ENCODE measurements at places on chromosomes 16 and 17.

DNA sequence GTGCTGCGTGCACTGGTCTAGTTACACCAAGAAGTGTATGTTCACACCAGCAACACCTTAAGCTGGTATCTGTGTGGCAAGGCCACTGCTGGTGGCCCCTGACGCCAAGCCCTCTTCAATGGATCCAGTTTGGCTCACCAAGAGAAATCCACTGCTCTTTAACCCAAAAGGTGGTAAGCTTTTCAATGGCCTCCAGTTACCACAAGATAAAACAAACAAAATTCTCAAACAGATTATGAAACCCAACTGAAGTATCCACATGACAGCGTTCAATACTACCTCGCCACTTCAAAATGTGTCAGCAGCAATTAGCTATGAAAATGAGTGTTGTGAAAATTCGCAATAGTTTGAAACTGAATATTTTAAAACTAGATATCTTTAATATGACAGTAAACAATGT, 96.5 kb upstream of the AKTIP start:
- no peak for DNase-seq

DNA sequence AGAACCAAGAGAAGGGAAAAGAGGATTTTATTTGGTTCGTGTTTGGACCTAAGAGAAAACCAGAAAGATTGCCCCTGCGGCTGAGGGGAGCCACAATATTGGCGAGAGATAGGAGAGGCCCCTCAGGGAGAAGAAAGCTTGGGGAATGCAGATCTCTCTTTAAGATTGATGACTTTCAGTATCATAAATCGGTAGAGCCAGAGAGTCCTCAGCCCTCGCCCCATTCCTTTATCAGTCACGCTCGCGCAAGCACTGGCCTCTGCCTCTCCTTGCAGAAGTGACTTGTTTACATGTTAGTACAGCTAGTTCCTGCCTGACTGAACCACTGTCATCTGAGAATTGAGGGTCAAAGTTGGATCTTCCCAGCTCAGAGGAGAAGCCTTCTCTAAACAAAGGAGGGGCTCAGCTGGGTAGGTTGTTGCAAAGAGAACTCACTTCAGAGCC, 21.5 kb upstream of the KRT19 start:
- DNase-seq = no peak

DNA sequence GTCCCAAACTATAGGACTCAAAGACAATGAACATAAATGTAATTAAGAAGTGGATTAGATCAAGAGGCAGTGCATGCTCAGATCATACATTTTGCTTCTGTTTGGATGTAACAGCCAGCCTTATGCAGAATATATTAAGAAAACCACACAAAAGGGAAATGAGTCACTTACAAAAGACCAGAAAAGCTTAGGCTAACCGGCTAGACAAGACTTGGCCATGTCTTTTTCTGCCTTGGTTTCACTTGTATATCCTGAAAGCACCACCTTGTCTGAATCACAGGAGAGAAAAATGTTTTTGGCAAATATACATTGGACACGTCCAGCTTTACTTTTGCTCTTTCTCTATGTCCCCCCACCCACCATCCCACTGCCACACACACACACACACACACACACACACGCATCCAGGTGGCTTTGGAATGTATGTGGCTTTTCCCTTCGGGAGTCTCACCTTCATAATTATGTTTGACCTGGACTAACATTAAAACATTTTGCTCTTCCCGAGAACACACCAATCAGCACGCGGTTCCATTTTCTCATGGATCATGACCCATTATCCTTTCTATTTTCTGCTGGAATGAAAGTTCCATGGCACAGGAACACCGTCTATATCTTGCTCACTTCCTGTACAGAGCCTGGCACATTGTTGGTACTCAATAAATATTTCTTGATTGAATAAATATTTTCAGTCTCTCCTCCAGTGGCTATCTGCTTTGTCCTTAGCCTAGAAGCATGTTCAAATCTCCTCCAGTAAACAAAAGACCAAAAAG, 64.6 kb downstream of the CDK5R1 start:
- DNase-seq = no peak

DNA sequence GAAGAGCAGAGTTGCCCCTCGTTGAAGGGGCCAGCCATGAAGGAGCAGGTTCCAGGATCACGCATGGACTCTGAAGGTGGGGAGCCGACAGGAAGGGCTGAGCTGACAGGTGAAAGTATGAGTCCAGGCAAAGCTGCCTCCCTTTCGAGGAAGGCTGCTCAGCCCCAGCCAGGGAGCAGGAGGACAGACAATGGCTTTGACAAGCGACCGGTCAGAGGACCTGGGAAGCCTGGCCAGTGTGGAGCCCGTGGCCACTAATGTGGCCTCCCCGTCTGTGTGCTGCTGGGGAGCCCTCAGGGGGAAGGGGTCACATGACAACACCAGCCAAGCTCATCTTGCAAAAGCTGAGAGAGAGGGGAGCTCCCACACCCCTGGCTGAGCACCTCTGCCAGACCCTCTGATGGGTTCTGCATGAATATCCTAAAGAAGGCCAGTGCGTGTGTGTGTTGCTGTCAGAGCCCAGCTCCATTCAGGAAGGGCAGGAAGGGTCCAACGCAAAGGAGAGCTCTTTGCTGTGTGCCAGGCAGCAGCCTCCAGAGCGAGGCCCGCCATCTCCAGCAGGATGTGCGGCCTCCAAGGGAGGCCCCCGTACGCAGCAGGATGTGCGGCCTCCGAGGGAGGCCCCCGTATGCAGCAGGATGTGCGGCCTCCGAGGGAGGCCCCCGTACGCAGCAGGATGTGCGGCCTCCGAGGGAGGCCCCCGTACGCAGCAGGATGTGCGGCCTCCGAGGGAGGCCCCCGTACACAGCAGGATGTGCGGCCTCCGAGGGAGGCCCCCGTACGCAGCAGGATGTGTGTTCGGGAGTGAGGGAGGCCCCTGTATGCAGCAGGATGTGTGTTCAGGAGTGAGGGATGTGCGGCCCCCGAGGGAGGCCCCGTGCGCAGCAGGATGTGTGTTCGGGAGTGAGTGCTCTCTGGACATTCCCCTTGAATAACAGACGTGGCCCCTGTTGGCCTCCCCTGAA, 102.1 kb upstream of the CHMP6 start:
- DNase-seq = no peak

DNA sequence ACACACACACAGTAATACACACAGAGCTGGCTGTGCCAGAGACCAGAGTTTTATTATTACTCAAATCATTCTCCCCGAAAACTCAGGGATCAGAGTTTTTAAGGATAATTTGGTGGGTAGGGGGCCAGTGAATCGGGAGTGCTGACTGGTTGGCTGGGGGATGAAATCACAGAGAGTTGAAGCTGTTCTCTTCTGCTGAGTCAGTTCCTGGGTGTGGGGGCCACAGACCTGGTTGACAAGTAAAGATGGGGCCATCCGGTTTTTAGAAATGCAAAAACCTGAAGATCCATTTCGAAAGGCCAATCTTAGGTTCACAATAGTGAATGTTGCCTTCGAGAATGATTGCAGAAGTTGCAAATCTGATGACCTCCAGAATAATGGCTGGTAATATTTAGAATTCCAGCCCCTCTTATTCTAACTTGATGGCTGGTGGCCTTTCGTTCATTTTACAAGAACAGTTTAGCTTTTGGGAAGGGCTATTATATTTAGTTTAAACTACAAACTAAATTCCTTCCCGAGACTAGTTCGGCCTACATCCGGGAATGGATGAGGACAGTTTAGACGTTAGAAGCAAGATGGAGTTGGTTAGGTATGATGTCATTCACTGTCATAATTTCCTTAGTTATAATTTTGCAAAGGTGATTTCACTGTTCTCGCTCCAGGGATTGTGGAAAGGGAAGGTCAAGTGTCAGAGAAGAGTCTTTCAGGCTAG, 123.2 kb downstream of the KCNJ18 start:
- DNase-seq = no peak

DNA sequence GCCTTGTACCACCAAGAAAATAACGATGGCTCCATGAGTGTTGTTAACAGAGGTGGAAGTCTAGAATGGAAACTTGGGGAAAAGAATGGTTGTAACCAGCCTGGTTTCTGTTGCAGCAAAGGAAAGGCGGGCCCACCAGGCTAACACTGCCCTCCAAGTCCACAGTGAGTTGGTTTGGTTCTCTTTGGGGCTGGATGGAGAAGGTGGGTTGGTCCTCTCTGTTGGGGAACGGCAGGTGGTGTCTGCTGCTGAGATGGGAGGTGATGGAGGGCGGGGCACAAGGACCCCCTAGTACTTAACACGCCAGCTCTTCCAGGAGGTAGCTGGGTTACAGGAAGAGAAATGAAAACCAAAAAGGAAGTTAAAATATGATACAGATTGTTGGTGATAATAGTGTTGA, 76.6 kb upstream of the PLCG2 start:
- DNase-seq = no peak

GRCh38 chr17:55451203-55451641, 29.6 kb upstream of the MMD start:
- DNase-seq = no peak

GRCh38 chr16:28100810-28101532, 37.5 kb upstream of the GSG1L start:
- DNase-seq = no peak

DNA sequence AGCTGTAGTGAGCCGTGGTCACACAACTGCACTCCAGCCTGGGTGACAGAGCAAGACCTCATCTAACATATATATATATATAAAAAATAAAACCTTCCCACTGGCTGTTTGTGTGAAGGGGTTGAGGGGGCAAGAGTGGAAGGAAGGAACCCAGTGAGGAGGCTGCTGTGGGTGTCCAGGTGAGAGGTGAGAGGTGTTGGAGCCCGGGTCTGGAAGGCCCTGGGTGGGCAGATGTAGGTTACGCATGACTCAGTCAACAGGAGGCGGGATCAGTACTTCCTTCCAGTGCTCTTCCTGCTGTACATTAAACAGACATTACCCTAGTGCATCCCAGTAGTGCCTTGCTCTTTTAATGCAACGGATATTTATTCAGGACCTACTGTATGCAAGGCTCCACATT, 47.0 kb upstream of the ZNF423 start:
- DNase-seq = no peak

DNA sequence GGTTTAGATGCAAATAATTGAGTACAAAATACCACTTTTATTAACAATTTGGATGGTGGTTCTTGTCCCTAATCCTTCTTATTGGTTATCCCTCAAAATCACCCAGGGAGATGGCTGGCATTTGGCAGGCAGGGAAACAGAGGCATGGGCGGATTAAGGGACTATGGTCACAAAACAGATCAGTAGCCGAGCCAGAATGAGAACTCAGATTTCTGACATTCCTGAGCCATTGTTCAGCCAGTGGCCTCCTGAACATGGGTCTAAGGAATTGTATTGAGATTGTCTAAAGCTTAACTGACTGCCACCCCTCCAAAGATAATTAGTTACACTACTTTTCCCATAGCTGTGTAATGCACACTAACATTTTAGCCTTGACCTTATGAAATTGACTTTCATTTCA, 88.4 kb downstream of the CHD9NB start:
- DNase-seq = no peak

DNA sequence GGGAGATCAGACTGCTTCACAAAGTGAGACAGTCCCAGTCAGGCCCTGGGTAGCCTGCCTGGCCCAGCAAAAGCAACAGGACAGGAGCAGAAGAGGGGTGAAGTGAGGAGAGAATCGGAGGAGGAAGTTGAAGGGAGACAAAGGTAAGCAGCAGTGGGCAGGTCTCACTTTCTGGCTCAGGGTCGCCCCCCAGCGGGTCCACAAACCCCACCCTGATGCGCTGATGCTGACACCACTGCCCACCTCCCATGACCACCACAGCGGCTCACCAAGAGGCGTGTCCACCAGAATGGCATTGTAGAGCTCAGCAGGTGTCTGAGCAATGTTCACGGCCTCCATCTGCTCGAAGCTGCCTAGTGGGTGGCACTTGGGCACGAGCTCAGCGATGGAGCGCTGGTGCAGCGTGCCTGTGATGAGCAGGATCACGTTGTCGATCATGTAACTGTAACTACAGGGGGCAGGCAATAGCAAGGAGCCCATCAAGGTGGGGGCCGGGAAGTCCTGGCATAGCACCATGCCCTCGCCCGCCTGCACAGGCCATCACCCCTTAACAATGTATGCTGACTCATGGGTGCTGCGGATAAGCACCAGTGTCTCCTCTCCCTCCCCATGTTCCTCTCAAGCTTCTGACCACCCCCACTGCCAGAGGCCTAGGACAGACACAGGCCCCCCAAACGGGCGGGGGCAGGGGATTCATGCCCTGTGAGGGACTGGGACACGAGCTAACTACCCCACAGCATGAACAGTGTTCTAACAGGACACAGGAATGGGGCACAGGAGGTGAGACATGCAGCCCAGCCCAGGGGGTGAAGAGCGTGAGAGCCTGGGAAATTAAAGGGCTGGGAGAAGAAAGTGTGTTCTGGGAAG, 13.6 kb downstream of the HSD11B2 start:
- no peak for DNase-seq

GRCh38 chr17:13429201-13429600, 172.5 kb downstream of the HS3ST3A1 start:
- DNase-seq = no peak

DNA sequence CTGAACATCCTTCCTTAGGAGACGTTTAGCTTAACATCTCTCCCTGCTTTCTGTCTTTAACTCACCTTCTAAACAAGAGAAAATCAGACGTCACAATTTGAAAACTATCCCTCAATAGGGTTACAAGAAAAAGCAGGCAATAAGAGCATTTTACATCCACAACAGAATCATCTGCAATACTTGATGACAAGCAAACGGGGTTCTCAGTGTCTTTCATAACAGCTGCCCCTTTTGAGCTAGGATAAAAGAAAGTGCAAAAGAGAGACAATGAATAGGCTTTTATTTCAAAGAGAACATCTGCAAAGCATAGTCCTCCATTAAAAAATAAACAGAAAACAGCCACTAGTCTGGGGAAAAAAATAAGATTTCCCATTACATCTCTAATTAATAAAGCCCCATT, 13.2 kb downstream of the XYLT1 start:
- DNase-seq = no peak

DNA sequence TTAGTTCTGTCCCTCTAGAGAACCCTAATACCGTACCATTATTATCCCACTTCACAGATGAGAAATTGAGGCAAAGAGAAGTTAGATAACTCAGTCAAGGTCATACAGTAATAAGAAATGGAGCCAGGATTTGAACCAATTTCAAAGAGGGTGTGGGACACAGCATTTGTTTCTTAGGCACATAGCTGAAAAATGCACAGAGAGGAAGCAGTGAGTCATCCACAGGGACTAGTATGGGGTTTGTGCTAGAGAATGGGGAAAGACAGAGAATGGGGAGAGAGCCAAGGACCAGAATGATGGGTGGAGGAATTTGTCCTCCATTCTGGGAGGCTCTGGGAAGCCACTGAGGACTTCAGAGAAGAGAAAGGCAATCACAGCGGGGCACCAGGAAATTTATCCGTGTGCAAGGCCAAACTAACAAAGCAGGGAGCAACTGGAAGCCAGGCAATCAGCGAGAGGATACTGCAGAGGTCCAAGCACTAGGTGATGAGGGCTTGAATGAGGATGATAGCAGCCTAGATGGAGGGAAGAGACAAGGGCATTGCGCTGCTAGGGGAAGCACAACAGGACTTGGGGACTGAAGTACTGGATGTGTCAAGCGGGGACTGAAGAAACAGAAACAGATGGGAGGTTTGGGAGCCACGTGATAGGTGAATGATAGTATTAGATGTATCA, 78.1 kb upstream of the ZFHX3 start:
- DNase-seq = no peak

DNA sequence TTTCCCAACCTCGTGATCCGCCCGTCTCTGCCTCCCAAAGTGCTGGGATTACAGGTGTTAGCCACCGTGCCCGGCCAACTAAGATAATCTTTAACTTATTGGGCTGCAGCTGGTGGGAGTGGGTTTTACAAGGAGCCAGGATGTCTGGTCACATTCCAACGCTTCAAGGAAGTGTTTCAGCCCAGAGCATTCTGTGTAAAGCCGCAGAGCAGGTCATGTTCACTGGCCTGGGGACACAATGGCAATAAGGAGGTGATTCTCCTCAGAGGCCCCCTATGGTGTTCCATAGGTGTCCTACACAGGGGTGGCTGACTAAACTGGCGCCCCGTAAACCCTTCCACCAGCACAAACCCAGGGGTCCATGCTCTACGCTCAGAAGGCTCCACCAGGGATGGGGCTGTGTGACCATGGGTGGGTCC, 1.2 kb downstream of the QPRT start:
- no peak for DNase-seq
